ENCODE measurements at places on chromosomes 4 and X. TPM values are rescaled to one million over a fixed set of nuclear protein-coding genes. Genes with fewer than 3 reads are reported as not detected.

Gene FGA
- total RNA-seq: not detected

Gene SPACA5
- not detected for total RNA-seq

Gene CCDC149
- 4.6 TPM for total RNA-seq

Gene ATOH1
- total RNA-seq: not detected

Gene DKK2
- not detected for total RNA-seq

Gene ARMCX4
- 0.86 TPM for total RNA-seq

Gene RNF212
- 1.6 TPM for total RNA-seq

Gene TEX13D
- total RNA-seq: not detected

Gene AMER1
- total RNA-seq: 0.89 TPM

Gene UTP3
- total RNA-seq: 16.1 TPM

Gene SORBS2
- not detected for total RNA-seq

Gene TMSB15B
- 8.5 TPM for total RNA-seq

Gene PAGE2
- total RNA-seq: not detected

Gene FRMPD3
- total RNA-seq: not detected

Gene PAGE1
- not detected for total RNA-seq

Gene PNMA6A
- total RNA-seq: 2.3 TPM

Gene LUZP4
- total RNA-seq: not detected

Gene IL1RAPL1
- 0.58 TPM for total RNA-seq

Gene TBC1D19
- total RNA-seq: 20.4 TPM

Gene GPR119
- not detected for total RNA-seq

Gene CCDC158
- not detected for total RNA-seq

Gene UBA1
- 285 TPM for total RNA-seq
